ENCODE measurements at places on chromosomes 1 and 21.

- no peak for DNase-seq
Measured at GRCh38 chr1:218394416-218394815, 49.3 kb downstream of the TGFB2 start.

DNA sequence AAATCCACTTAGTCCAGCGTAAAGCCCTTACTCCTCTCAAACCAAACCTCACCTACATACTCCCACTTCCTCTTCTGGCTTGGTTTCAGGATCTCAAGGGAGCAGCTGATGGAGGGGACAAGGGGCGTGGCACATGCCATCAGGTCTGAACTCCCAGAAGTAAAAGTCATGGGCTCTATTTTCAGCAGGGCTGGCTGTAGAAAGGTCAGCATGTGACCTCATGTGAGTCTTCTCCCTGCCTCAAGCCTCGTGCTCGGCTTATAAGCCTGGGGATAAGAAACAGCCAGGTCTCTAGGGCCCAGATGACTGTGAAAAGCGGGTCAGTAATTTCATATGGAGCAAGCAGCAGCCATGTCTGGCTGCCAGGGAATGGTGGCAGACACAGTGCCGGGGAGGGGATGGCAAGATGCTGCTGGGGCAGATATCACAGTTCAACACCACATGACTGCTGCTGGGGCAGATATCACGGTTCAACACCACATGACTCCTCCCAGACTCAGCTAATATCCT lies 227.9 kb downstream of the KCNH1 start:
- no peak for DNase-seq

- DNase-seq = no peak
Measured at GRCh38 chr1:7256526-7256925, 471.3 kb downstream of the CAMTA1 start.

DNA sequence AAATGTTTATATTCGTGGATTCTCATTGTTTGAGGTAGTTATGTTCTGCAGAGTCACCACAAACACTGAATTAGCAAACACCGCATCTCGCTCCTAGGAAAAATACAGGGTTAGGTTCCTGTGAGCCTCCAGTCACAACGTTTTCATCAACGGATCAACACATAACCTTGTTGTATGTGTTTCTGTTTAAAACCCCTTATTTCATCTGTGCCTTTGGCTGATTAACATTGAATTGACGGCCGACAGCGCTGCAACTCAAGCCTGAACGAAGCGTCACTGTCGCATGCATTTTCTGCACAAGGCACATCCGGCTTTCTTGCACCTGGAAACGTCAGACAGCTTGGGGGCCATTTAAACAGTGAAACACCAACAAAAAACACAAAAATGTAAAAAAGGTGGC lies 8.4 kb downstream of the SLC45A1 start:
- no peak for DNase-seq

DNA sequence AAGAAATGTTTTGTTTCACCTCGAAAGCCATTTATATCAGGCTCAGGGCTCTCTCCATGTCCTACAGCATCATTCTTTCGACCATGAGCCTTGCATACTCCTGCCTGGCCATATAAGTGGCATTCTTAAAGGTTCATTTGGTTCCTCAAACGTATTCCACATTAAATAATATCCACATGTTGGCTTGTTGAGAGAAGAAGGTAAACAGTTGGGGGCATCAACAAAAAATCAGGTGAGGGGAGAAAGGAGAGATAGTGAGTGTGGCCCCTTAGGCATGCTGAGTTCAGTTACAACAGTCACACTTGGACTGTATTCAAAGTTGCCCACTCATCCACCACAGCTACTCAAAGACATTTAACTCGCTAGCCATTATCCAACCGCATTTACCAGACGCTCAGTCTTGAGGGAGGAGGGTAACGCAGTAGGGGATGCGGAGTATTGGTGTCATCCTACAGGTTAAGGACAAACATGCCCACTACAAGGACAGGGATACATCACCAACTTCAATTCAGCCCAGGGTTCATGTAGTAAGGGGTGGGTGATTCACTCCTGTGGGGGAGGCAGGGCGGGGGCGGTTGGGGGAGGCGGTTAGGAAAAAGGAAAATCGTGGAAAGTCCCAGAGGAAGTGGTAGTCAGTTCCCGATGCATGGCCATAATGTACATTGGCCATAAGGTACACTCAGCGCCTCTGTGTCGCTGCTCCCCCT lies 1.4 kb downstream of the ZNF697 start:
- DNase-seq = peak; percentile 84

DNA sequence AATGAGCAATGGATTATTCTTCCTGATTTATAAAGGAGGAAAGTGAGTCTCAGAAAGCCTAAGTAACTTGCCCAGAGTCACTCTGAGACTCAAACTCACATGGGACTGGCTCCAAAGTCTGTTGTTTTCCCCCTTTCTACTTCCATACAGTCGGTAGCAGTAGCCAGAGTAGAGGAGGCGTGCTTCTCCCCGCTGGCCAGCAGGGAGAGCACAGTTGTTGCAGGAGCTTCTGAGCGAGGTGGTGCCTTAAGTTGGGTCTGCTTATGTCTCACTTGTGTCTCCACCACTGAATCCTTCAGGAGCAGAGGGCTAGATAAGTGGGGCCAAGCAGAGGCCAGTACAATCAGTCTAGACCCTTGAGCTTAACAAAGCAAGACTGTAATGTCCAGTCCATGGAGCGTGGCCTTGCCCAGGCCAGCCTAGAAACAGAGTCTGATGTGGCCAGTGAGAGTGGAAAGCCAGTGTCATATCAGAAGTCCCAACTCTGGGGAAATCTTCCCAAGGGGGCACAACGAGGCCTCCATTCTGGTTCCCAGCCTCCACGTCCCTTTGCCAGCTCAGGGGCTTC lies 181.9 kb downstream of the ZSCAN20 start:
- DNase-seq = peak; percentile 52

DNA sequence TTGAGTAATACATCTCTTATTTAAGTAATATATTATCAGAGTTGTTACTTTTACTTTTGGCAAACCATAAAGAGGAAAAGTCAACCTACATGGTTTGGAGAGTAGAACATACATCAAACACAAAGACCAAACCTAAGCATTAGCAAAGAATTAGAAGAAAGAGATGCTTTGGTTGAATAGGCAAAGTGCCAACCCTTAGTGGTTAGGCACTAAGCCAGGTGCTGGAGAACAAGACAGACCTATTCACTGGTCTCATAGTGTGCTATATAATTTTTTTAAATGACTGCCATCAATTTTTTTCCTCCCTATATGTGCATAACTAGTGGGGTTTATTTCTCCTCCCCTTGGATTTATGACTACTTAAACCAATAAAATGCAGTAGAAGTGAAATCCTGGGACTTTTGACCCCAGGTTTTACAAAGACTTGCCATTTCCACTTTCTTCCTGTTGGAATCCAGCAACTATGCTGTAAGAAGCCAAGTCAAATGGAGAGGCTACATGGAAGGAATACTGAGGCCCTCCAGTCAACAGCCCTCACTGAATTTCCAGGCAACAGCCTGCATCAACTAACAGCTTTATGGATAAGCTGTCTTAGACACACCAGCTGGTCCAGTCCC lies 69.8 kb upstream of the HAO2 start:
- DNase-seq = peak; percentile 95

- no peak for DNase-seq
Measured at GRCh38 chr1:215844266-215844665, 277.2 kb downstream of the KCTD3 start.

DNA sequence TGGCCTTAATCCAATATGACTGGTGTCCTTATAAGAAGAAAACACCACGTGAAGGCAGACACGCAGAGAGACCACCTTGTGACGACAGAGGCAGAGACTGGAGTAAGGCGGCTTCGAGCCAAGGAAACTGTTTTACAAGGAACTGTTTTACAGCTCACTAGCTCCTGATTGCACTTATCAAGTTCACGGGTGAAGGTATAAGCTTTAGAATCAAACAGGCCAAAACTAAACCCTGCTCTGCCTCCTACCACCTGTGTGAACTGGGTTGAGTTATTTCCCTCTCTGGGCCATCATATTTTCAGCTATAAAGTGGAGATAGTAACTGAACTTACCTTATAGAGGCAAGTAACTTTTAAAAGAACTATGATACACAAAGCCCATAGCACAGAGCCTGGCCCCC lies 166.9 kb upstream of the NFIA start:
- DNase-seq = no peak

DNA sequence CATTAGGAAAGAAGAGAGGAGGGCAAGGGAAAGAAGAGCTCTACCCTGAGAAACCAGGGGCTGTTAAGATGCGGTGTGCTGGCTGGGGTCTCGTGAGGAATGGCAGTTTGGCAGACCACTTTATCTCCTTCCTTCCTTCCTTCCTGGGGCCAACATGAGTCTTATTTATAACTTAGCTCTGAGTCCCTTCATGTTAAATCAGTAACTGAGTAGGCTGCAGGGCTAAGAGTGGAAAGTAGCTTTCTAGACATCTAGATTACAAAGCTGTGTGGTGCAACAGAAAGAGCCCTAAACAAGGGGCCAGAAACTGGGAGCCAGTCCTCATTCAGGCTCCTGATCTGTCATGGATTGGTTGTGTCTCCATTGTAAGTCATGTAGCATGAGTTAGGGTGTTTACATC lies 135.4 kb upstream of the DUSP10 start:
- no peak for DNase-seq

DNA sequence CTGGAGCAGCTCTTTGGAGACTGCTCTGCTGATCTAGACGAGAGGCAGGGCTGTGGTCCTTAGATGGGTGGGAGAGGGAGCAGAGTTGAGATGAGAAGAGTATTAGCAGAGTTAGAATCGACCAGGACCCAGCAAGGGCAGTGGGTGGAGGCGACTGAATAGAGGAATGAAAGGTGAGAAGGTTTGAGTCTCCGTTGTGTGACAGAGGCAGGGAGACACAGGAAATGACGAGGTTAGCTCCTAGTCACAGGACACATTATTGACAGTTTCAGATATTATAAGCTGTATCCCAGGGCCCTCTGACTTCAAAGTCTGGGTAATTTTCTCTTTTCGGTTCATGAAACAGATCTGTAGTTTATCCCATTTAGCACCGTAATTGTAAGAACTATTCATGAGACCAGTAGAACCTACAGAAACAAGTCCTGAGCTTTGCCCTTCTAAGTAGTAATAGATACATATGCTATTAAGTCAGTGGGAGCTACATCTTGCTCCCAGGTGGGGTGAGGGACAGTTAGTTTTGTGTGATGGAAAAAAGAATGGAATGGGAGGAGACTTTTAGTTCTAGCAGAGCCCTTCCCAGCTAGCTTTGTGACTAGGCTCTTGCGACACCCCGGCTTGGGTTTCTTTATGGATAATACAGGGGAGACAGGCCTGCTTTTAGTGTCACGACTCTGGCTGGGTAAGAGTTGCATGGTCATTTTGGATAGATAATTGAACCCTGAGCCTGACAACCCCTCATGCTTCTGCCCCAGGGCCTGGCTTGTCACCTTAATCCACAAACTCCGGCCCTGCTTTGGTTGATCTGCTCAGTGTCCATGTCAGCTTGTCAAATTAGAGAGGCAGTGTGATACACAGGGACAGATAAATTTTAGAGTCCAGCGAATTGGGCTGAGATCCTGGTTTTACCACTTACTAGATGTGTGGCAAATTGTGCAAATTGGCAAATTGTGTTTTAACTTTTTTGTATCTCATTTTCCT lies 70.2 kb downstream of the UCK2 start:
- peak; percentile 52 for DNase-seq

Measured in fibroblast of upper back skin (primary cell).